ENCODE measurements at places on chromosomes 13 and 19.

GRCh38 chr13:63517371-63517770 lies 2101.7 kb upstream of the PCDH20 start:
- no peak for DNase-seq

- DNase-seq = peak; percentile 22
Measured at GRCh38 chr13:60402022-60402421, 5.0 kb downstream of the TDRD3 start.

DNA sequence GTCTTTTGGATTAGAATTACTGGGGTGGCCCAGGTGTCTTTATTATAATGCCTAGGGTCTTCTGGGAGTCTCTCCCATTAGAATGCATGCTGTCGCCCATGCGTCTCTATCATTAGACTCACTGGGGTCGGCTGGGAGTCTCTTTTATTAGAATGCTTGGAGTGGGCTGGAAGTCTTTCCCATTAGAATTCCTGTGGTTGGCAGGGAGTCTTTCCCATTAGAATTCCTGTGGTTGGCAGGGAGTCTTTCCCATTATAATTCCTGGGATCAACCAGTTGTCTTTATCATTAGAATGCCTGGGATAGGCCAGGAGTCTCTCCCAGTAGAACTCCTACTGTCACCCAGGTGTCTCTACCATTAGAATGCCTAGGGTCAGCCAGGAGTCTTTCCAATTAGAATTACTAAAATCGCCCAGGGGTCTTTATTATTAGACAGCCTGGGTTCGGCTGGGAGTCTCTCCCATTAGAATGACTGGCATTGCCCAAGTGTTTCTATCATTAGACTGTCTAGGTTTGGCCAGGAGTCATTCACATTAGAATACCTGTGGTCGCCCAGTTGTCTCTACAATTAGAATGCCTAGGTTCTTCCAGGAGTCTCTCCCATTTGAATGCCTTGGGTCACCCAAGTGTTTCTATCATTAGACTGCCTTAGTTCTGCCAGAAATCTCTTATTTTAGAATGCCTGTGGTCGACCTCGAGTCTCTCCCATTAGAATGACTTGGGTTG lies 1558.5 kb downstream of the UQCRFS1 start:
- peak; percentile 17 for DNase-seq

DNA sequence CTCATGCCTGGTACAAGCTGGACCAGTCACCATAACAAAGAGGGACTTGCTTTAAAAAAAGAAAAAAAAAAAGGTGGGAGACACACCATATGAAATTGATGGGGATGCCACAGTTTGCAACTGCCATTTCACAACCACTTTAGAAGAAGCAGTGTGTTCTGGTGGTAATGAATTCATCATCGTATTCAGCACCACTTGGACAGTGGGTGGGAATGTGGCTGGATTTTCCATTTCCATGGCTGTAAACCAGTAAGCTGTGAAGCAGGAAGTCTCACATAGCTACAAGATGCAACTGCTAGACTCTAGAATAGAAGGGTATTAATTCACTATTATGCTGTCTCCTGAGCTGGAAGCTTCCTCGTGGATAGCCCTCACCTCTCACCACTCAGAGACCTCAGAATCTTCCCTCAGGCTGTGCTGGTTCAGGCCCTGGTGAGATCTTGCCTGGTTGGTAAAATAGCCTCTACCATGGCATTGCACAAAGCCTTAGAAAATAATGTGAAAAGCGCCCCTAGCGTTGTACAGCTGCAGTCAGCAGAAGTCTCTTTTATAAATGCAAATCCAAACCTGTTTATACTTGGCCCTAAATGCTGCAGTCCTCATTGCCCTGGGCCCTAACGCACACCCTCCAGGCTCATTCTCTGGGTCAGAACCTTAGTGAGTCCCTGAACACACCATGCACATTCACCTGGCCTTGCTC lies 150.7 kb downstream of the KCTD15 start:
- DNase-seq = no peak

DNA sequence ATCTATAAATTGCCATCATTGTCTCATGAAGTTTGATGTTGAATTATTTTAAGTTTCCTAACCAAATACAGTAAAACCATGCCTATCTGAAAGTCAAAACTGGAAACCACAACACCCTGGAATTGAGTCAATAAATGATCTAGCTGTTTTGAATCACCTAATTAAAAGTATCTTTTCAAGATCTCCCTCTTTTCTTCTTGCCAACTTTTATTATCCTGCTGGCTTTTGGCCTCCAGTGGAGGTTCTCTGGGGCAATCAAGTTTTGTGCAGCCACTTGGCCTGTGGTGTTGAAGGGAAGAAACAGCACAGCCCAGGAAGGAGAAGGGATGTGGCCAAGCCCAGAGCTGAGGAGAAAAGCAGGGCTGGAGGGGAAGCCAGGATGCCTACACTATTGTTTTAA lies 255.4 kb downstream of the COG6 start:
- DNase-seq = no peak

DNA sequence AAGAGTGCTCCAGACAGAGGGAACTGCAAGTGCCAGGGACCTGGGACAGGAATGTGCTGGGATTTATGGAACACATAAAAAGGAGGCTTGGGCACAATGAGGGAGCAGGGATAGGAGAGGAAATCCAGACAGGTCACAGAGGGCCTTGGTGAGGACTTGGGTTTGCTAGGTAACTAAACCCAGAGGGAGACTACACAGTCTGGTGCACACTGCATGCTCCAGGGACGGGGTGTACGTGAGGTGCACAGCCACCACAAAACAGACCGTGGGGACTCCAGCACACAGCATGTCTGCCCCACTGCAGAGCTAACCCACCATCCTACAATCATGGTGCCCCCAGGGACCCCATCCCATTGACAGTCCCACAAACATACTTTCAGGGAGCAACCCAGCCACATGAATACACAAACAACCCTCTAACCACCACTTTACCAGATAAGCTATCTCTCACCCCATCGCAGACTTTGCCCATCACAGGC lies 5.5 kb upstream of the ZFP36 start:
- DNase-seq = no peak

DNA sequence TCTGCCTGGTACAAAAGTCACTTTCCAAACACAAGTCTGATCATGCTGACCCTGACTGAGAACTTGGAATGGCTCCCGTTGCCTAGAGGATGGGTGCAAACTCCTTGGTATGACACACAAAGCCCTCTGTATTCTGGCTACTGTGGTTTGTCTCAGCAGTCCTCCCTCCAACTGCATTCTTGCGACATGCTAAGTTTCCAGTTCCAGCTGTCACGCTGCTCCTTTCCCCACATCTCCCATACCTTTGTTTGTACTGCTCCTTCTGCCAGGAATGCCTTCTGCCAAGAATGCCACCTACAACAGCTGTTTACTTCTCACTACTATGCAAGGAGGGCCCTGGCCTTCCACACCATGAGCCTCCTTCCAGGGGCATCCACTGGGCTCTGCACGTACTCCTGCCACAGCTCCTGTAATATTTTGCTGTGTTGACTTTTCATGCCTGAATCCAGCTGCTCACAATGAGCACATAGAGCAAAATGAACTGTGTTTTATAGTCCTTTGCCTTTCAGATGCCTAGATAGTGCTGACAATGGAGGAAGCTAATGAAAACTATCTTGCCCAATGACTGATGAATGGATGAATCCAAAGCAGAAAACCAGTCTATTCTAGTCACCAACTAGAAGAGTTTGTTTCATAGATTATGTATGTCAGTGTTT lies 543.7 kb downstream of the EFNB2 start:
- no peak for DNase-seq

GRCh38 chr19:41753159-41753558 lies 2.2 kb upstream of the CEACAM6 start:
- DNase-seq = peak; percentile 49

- no peak for DNase-seq
Measured at GRCh38 chr19:15248106-15248505, 15.9 kb upstream of the EPHX3 start.

- no peak for DNase-seq
Measured at GRCh38 chr19:57841122-57841763, 8.4 kb upstream of the ZNF587 start.

DNA sequence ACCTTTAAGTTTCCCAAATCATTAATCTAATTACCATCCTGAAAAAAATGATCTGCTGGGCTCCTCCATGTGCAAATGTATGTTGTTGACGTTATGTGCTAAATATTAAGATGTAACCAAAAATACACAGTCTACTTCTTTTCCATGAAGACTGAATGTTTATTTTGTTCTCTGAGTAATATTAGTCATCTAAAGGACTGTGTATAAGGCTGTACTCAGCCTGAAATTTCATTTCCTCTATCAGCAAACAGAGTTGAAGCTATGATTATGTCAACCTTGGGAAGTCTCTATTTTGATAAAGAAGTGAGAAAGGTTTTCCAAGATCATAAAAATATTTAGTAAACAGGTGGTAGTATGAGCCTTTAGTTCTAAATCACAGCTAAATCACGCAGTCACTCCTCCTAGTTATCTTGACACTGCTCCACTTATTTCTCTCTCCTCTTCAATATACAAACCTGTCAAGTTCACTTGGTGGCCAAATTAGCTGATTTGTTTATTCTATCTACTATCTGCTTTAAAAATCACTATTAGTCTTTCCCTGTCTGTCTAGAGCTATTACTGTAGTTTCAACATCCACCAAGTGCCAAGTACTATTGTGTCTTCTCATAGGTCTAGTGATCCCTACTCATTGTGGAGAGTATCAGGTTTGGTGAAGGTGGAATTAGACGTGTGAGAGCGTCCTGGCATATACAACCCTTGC lies 211.7 kb upstream of the STARD13 start:
- DNase-seq = no peak

DNA sequence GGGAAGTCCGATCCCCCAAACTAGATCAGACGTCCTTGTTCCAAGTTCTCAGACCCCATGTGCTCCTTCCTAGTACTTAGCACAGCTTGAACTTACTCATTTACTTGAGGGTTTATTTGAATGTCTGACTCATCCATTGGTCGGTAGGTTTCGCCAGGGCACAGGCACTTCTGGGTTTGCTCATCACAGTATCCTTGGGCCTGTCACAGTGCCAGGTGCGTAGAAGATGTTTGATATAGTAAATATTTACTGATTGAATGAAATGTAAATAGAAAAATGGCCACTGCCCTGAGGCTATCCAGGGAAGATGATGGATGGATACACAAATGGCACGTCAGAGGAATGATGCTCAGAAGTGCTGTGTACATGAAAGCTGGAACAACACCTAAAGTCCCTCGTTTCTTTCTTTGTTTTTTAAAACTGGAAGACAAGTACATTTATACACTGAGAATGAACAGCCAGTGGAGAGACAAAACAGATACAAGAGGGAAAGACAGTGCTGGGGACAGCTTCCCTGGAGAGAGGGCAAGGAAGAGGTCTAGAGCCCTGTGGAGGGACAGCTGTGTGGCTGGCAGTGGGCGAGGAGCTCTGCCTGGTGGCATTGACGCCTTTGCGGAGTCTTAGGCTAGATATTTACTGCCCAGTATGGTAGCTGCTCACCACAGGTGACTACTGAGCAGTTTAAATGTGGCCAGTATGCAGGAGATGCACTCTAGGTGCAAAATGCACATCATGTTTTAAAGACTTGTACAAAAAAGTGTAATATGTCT lies 31.2 kb upstream of the KL start:
- DNase-seq = no peak

GRCh38 chr19:49662011-49662410 lies 3.6 kb downstream of the IRF3 start:
- DNase-seq = no peak

DNA sequence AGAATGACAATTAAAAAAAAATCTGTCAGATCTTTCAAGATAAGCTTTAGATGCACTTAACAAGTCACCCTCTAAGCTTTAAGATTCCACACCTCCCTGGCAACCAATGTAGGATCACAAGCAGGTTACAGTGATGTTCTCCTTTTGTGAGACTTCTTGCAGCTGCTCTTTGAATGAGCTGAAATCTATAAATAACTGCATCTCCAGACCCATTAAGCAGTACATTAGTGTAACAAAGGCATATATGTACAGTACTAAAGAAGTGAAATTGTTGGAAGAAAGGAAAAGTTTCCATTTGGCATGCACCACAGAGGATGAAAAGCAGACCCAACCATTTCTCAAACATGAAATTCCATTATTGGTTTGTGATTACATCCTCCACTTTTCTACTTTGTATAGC lies 364.7 kb downstream of the ENOX1 start:
- no peak for DNase-seq

GRCh38 chr13:52348983-52349780 lies 56.8 kb downstream of the THSD1 start:
- peak; percentile 94 for DNase-seq

GRCh38 chr19:11288349-11288748 lies 7.6 kb upstream of the TSPAN16 start:
- no peak for DNase-seq

DNA sequence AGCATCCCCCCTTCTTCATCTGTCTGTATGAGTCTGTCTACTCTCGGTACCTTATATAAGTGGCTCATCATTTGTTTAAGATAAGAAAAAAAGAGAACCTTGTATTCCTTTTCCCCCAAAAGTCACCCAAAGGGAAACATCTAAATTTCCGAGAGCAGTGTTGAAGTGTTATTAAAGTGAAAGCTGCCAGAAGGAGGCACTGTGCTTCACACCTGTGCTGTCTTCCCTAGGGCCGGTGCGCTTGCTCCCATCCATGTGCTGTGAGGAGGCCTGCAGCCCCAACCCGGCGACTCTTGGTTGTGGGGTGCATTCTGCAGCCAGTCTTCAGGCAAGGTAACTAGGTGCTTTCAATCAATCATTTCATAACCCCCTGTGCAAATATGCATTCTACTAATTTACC lies 97.5 kb downstream of the TNFRSF19 start:
- DNase-seq = no peak

DNA sequence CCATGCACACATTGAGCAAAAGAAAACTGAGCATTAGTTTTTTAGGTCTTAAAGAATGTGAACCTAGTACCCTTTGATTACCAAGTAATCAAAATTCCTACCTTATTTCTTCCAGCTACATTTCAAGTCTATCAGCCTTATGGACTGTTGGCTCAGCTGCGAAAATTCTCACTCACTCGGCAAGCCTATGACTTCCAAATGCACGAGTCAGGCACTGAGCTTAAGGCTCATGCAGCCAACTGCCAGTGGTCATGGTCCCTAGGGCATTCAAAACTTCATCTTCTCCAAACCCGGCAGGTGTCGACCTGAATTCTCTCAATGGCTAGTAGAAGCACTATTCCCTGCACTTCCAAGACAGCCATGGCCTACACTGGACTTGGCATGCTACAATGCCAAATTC lies 41.2 kb downstream of the RUBCNL start:
- no peak for DNase-seq

DNA sequence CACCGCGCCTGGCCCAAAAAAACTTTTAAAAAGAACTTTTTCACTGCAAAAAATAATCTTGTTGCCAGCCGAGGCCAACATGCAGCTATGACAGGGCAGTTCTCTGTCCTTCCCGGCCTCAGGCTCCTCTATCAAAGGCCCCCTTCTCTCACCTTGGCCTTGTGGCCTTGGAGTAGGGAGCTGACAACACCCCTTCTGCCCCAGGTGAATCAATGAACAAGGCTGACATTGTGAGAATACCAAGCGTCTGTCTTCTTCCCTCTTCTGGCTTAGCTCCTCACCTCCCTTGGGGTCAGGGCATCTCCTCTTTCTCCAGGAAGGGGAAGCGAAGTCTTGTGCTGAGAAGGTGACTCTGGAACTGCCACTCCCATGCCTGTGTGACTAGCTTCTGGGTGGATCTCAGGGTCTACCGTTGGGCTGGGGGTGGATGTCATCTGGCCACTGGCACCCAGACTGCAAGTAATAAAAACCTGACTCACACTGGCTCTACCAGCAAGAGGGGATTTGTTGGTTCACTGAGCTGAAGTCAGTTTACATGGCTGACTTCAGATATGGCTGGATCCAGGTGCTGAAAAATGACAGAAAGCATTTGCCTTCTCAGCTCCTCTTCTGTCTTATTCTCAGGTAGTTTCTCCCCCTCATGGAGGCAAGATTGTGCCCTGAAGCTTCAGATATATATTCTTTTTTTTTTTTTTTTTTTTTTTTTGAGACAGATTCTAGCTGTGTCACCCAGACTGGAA lies 6.3 kb downstream of the C19orf38 start:
- DNase-seq = no peak

GRCh38 chr13:39822437-39822836 lies 167.0 kb downstream of the COG6 start:
- DNase-seq = no peak
